Inflammatory macrophage treated with lipopolysaccharide for 4 hours (primary cell): ENCODE measurements at places on chromosomes 6 and 20.

DNA sequence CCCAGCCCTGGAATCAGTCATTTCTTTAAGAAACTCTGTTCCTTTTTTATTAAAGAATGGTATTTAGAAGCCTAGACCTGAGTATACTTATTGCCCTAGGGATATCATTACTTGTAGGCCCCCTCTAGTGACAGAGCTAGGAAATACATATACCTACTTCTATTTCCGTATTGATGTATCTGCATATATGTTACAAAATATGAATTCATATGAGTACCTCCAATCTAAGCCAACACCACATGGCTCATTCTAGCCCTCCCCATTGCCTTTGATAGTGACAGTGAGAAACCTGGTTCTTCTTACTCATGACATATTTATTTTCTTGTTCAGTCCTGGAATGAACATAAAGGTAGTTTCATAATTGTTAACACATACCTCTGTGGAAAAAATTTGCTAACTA lies 137.2 kb downstream of the FARS2 start:
- DNase-seq = peak; percentile 73

DNA sequence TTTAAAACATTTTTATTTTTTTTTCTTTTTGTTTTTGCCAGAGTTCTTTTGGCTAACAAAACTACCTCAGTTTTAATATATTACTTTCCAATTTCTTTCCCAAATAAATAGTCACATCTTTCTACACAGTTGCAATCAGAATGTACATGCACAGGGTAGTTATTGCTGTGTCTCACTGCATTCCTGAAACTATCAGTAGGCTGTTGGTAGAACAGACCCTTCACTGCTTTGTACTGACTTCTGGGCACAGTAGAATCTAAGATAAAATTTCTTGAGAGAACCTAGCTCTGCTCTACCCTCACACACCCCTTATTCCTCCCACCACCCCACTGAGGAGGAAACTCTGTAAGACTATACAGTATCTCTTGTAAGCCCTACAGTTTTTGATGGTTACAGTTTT lies 19.9 kb downstream of the TPX2 start:
- no peak for DNase-seq

DNA sequence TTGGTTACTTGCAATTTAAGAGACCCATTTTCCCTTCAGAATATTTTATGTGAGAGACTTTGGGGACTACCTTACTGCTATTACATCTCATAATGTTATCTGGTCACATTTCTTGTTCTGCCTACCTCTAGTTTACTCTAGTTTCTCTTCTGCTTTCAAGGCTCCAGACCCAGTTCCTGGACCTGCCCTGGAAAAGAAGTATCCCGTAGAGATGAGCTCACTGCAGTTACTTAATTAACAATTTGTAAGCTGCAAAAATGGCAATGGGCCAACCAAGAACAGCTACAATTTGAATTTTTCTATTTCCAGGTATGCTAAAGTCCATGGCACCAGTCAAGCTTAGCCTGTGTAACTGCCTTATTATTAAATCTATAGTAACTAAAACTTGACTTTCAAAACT lies 25.0 kb downstream of the TAB2 start:
- DNase-seq = peak; percentile 70

GRCh38 chr6:7137335-7138045 lies 29.7 kb downstream of the RREB1 start:
- peak; percentile 67 for DNase-seq

- no peak for DNase-seq
Measured at GRCh38 chr6:41552723-41553122, 6.5 kb downstream of the FOXP4 start.

DNA sequence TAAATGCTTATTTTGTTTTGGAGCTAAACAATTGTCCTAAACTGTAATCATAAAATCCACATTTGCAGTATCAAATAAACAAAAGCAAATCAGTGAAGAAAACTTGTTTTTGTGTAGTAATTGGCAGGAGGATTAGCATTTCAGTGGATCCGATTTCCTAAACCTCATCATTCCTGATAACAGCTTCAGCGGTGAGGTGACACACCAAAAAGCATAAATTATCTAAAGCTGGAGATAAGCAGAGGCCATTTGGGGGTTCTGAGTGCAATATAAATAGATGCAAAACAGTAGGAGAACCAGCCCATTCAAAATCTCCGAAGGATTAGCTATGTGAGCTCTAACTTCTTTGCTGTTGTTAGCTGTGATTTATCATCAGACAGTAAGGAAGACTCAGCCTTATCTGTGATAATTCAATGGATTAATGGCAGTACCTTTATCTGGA lies 235.8 kb downstream of the EPHA7 start:
- DNase-seq = no peak

GRCh38 chr6:66478705-66479104 lies 771.7 kb upstream of the EYS start:
- DNase-seq = no peak

DNA sequence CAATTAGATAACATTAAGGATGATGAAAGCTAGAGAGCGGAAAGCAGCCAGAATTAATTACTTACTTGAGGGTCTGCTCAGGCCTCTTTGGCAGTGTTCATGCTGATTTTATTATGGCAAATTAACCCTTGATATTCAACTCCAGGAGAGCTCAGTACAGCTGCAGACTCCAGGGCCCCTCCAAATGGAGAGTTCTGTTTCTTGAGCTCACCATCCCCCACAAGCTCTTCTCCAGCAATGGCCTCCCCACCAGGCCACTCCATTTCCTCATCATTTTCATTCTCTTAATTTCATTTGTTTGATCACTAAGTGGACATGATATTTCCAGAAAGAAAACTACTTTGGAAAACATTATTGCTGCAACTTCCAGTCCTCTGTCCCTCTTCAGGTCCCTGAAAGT lies 513.3 kb upstream of the NOX3 start:
- no peak for DNase-seq

DNA sequence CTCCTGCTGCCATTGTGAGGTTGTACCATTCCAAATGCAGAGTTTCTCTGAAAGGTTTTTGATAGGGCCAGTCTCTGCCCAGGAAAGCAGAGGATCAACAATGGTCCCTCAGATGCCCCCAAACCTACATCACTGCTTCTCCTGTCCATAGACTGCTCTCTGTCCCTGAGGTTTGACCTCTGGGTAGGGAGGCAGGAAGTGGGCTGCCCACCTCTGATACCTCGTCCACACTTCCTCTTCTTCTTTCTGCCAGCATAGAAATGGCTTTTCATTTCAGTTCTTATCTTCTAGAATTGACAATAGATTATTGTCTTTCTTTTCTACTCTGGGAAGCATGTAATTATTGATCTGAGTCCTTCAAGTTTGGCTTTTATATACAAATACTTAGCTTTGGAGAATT lies 170.6 kb downstream of the TRMT11 start:
- DNase-seq = no peak

- no peak for DNase-seq
Measured at GRCh38 chr6:166938150-166938549, 18.2 kb downstream of the RNASET2 start.

GRCh38 chr20:2757001-2757400 lies 43.4 kb downstream of the CPXM1 start:
- DNase-seq = no peak

GRCh38 chr20:17505636-17506517 lies 25.3 kb downstream of the BFSP1 start:
- peak; percentile 83 for DNase-seq

GRCh38 chr20:16580620-16581019 lies 7.4 kb upstream of the KIF16B start:
- no peak for DNase-seq

GRCh38 chr20:46828471-46828870 lies 66.2 kb upstream of the EYA2 start:
- no peak for DNase-seq

GRCh38 chr6:12174878-12175277 lies 115.3 kb upstream of the EDN1 start:
- DNase-seq = peak; percentile 58

- no peak for DNase-seq
Measured at GRCh38 chr6:37039958-37040357, 34.5 kb downstream of the FGD2 start.

DNA sequence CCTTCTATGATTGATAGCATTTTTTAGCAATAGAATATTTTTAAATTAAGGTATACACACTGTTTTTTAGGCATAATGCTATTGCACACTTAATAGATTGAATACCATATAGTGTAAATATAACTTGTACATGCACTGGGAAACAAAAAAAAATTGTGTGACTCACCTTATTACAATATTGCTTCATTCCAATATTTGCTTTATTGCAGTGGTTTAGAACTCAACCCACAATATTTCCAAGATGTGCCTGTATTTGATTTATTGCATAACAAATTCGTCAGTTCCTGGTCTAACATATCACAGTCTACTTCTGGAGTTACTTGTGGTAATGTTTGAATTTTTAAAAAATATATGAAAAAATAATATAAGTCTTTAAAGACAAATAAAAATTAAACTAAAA lies 41.9 kb upstream of the DEFB112 start:
- DNase-seq = no peak

GRCh38 chr20:5932796-5933195 lies 17.5 kb downstream of the TRMT6 start:
- no peak for DNase-seq

- DNase-seq = no peak
Measured at GRCh38 chr20:52469128-52469527, 277.5 kb upstream of the ZFP64 start.

- DNase-seq = no peak
Measured at GRCh38 chr20:13878566-13878965, 93.7 kb downstream of the NDUFAF5 start.

DNA sequence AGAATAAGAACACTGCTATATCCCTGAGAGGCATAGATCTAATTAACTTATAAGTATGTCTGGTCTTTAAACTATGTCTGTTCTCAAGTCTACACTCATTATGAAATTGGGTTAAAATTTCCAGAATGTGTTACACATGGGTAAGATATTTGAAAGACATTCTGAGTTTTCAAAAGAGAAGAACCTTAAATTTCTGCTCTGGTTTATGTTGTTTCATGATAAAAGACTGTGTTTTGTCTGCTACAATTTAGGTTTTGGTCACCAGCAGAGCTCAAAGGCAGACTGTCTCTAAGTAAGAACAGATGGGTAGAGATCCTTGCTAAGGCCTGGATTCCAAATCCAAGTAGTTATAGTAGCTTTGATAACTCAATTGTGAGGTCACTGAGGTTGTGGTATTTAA lies 6.0 kb downstream of the STMND1 start:
- DNase-seq = no peak

- peak; percentile 67 for DNase-seq
Measured at GRCh38 chr20:3753098-3753497, 14.5 kb downstream of the ADISSP start.

GRCh38 chr6:40854592-40854991 lies 184.4 kb downstream of the UNC5CL start:
- no peak for DNase-seq

DNA sequence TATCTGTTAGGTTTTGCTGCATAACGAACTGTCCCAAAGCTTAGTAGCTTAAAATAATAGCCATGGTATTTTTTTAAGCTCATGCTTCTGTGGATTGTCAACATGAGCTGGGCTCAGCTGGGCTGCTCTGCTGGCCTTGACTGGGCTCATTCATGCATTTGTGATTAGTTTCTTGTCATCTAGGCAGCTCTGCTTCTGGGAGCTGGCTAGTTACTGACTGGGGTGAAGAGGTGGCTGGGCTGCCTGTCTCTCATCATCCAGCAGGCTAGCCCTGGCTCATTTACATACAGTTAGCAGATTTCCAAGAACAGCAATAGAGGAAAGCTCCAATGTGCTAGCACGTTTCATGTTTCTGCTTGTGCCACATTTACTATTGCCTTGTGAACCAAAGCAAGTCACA lies 165.1 kb upstream of the PCSK2 start:
- DNase-seq = no peak

- no peak for DNase-seq
Measured at GRCh38 chr6:1228754-1229191, 83.1 kb upstream of the FOXQ1 start.

- peak; percentile 38 for DNase-seq
Measured at GRCh38 chr6:20217324-20217855, 5.1 kb upstream of the MBOAT1 start.

DNA sequence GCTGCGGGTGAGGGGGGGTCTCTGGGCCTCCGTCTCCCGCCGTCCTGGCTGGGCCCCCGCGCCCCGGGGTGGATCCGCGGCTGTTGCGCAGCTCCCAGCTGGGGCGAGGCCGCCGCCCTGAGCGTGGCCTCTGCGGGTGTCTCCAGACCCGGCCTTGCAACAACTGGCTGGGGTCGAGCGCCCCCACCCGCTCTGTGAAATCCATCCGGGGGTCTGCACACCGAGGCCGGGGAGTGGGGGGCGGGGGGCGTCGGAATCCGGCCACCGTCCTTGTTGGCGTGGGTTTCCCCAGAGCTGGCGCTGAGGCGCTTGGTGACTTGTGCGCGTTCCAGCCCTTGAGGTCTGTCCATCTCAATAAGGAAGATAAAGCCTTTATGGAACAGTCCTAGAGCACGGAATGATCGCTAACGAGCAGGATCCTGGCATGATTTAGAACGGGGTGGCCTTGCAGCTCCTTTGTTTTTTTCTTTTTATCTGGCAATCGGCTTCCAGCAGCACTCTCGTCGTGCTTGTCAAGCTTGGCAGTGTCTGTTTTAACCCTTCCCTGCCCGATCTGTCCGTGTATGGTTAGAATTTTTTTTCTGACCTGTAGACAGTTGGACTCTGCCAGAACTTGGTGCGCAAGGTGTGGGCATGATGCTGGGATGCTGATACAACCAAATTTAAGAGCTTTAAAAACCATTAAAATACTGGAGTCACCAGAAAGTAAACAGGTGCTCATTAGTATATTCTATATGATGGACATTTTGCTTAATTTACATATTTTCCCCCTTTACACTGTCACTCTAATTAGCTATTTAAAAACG lies 675 bp downstream of the DSTN start:
- DNase-seq = peak; percentile 39

- DNase-seq = no peak
Measured at GRCh38 chr6:156944412-156944811, 167.2 kb downstream of the ARID1B start.

DNA sequence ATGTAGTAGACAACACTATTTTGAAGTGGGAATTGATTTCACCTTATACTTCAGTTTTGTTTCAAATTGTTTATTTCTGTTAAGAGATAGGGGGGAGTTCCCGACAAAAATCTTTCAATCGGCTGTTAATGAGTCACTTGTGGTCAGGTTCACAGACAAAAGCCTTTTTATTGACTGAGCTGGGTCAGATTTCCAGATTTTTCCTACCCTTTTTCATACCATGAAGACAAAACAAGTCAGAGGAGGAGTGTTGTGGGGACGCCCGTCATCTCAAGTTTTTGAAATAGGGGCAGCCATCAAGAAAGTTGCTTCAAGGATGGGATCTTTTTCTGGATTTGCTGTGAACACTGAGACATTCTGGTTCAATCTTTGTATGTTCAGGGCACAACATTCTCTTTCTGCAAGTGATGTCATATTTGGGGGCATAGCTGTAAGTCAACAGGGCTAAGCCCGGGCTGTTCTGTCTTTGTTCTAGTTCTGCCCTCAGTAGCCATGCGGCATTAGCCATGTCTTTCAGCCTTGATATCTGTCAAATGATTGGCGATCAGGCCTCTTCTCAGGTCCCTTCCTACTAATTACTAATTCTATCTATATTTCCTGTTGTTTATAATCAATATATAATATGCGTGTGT lies 496.0 kb upstream of the MARCKS start:
- DNase-seq = no peak
